ENCODE measurements at places on chromosomes 4 and X. TPM values are rescaled to one million over a fixed set of nuclear protein-coding genes. Genes with fewer than 3 reads are reported as not detected.

- no peak for DNase-seq
These were observed 677 bp upstream of the CENPC start for GRCh38 chr4:67546004-67546356.

VCX gene
- not detected for total RNA-seq

CCNB3 gene
- 0.30 TPM for total RNA-seq

SMIM10 gene
- 1.5 TPM for total RNA-seq
